ENCODE measurements at places on chromosomes 11 and 22.

DNA sequence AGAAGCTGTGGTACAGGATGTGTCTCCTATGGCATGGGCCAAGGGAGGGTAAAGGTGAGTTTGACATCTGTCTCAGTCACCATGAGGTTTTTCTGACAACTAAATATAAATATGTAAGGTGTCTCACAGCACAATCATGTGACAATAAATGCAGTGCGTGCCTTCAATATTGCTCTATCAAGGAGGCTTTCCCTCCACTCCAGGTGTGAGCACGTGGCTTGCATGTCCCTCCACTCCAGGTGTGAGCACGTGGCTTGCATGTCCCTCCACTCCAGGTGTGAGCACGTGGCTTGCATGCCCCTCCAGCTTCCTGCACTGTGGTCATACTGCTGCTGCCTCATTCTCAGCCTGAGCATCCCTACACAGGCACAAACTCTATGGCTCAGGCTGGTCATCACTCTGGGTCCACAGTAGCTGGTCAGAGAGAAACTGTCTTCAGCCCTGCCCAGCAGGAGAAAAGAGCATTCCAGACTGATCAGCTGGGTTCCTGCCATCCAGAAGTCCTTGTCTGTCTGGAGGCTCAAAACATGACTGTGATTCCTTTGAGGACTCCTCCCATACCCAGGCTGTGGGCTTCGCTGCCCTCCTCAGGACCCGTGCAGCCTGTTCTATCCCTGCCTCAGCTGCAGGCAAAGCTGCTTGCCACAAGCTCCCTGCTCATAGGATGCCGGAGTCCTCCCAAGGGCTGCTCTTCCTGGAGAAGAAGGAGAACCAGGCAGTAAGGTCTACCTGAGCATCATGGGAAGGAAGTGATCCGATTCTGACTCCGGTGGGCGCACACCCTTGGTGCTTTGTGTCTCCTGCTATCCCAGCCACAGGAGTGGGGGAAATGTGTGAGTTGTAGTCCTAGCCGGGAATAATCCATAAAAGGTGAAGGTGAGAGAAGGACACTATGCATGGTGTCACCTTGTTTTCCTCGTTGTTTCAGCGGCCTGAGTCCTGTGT lies 33.4 kb upstream of the VPREB1 start:
- no peak for DNase-seq

DNA sequence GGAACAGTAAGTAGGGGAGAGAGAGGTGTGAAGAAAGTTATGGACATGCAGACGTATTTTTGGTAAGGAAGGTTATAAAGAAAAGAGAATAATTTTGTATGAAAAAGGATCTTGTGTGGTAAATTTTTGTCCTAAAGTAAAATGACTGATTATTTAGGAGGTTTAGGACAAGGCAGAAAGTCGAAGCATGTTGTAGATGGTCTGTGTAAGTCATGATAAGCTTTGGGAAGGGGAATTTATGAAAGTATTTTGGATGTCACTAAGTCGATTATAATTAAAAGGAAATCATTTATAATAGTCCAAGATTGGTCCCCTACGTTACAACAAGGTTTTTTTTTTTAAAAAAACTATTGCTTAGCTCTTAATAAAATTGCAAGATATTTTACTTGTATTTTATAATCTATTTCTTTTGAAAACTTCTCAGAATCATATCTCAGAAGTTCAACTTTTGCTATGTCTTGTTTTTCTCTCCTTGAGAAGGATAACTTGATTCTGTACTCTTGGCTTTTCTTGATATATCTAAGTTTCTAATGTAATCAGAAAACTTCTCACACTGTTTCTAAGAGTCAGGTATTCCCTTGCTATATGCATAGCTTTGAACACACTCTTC lies 10.9 kb upstream of the CABP2 start:
- DNase-seq: no peak

DNA sequence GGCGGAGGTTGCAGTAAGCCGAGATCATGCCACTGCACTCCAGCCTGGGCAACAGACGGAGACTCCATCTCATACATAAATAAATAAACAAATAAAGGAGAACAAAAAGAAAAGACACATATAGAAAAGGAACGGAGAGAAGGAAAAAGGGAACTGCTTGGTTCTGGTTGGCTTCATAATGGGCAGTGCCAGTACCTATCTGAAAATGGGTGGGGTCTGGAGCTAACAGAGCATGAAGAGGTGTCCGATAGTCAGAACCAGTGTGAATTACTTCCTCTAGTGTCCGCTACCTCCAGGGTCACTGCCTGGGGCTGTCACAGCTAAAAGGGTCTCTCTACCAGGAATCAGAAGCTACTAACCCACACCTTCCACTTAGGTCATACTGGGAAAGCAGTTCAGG lies 27.2 kb upstream of the TTC28 start:
- DNase-seq: no peak

- no peak for DNase-seq
These were observed 34.7 kb downstream of the PISD start for GRCh38 chr22:31627223-31627731.

DNA sequence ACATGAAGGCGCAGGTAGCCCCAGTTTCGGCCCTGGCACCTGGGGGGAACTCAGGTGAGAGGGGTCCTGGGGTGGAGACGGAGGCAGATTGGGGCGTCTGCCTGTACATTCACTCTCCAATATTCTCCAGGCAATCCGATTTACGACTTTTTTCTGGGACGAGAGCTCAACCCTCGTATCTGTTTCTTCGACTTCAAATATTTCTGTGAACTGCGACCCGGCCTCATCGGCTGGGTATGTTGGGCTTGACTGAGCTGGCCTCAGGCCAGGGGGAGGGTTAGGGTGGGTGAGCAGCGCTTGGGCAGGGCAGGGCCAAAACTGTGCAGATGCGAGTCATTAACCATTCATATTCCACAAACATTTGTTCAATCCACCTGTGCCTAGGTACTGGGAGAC lies 1.7 kb downstream of the TM7SF2 start:
- no peak for DNase-seq
